ENCODE measurements at places on chromosomes 1 and 21. TPM values are rescaled to one million over a fixed set of nuclear protein-coding genes. Genes with fewer than 3 reads are reported as not detected.

Gene GUCA2B
- not detected for total RNA-seq

Gene PLEKHA6
- total RNA-seq = 3.7 TPM

Gene HHAT
- total RNA-seq = 6.0 TPM

Gene CDK11B
- 71.0 TPM for total RNA-seq

Gene UROD
- 151 TPM for total RNA-seq

Gene TSPAN2
- 57.9 TPM for total RNA-seq

Gene SPATA6
- 26.0 TPM for total RNA-seq
